WTC11 (cell line): ENCODE measurements at places on chromosomes 1 and 21.

- DNase-seq, result no peak
These were observed 34.9 kb downstream of the PIK3C2B start for GRCh38 chr1:204459706-204460105.

- DNase-seq, result no peak
These were observed 24.9 kb upstream of the MAP1LC3C start for GRCh38 chr1:242023805-242024204.

DNA sequence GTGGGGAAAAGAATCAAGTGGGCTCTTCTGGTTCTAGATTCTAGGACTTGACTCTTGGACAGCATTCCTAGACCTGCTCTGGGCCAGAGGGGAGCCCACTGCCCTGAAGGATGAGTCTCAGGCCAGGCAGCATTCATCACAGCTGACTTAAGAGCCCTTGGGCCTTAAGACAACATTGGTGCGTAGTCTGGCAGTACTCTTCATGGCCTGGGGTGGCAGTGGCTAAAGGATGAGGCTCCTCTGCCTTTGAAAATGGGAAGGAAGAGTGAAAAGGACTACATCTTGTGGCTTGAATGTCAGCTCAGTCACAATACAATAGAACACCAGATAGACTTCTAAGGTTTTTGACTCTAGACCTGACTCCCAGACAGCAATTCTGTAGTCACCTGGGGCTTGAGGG is 1415.1 kb upstream of the PRMT6 start:
- DNase-seq, result no peak

GRCh38 chr1:38138498-38139233 is 92.1 kb upstream of the POU3F1 start:
- DNase-seq, result no peak

- DNase-seq, result no peak
These were observed 352.0 kb downstream of the NUF2 start for GRCh38 chr1:163673759-163674151.

GRCh38 chr1:38992412-38993111 is 1.5 kb downstream of the AKIRIN1 start:
- DNase-seq, result no peak

- no peak for DNase-seq
These were observed 12.5 kb downstream of the KIF17 start for GRCh38 chr1:20705203-20705755.

DNA sequence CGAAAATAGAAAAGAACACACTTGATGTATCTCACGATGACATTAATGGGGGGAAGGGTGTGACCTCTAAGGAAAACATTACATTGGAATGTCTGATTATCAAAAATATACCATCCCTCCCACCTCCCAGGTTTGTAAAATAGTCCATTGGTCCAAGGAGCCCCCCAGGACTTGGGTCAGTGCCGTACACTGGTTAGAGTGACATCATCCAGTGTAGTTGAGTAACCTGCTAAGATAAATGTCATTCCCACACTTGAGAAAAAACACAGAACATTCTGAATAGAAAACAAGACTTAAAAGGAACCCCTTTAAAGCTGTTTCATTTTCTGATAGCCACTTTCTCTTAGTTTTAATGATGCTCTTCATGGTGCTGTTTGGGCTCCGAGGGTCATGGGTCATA is 15.2 kb downstream of the DDX20 start:
- DNase-seq, result no peak

GRCh38 chr21:41819856-41820281 is 53.0 kb upstream of the RIPK4 start:
- no peak for DNase-seq

DNA sequence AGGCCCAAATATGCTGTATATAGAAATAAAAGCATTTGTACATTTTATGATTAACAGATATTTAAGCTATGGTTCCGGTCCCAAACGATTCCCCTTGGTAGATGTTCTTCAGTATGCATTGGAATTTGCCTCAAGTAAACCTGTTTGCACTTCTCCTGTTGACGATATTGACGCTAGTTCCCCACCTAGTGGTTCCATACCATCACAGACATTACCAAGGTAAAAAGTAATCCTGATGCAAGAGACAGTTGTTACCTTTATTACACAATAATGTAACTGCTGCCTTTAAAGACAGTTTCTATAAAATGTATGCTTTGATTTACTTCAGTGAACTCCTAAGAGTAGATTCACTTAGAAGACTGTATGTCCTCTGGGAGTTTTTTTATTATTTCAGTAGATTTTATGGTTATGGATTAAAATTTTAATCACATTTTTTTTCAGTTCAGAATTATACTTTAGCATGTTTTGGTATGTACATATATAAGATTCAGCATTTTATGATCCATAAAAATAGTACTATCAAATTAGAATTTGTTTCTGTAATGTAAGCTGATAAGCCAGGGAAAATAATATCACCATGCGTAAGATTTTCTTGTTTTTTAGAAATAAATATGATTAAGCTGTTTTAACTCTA is 96.5 kb downstream of the USP25 start:
- peak; percentile 13 for DNase-seq

- DNase-seq, result no peak
These were observed 7.4 kb downstream of the ZNF496 start for GRCh38 chr1:247324204-247324787.

GRCh38 chr1:50665413-50665812 is 242.2 kb upstream of the DMRTA2 start:
- DNase-seq, result no peak

DNA sequence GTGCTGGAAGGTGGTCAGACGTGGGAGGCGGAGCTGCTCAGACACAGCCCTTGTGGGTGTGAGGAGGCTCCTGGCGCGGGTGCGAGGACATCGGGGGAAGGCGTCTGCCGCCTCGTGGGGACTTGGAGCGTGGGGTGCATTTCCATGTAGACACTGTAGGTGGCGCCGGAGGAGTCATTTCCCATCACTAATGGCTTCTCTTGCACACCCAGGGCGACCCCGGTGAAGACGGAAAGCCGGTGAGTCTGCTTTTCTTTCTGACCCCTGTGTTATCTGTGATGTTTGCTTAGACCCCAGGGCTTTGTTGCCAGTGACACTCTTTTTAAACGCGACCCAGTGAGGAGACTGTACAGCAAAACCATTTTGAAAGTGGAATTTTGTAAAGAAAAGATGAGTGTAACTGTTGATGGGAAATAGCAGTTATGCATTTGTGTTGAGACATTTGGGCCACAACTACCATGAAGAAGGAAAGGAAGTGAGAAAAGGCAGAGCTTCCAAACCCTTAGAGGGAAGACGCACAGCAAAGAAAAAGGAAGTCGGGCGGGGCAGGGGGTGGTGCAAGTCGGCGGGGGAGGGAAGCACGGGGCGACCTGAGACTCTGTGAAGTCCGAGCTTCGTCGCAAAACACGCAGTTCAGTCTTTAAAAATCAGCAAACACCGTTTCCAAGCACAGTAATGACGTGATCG is 64.0 kb downstream of the SLC19A1 start:
- peak; percentile 86 for DNase-seq

DNA sequence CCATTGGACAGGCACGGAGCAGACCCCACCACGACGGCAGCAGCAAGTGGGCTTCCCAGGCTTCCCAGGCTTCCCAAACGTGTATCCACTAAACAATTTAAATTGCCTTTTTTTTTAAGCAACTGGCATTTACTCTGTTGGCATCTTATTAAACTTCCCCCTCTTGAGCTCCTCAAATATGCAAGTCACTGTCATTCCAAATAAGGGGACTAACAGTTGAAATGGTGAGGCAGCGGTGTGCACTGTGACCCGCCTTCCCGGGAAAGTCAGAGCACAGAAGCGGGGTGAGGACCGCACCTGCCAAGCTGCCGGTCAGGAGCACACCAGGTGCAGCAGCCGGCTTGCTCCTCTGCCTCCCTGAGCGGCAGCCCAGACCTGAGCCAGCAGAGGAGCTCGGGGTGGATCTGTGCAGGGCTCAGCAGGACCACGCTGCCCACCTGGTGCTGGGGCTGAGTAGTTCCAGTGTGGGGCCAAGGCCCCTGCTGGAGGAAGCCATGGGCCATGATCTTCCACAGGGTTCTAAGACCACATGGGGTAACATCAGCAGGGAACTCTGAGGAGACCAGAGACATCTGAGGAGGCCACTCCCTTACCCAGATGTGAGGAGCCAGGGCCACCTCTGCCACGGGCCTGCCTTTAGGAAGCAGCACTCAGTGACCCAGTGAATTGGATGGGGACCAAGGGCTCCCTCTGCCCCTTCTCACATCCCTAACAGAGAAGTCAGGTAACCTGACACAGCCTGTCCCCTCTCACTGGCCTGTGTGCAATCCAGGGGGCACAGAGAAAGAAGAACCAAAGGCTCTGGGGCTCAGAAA is 245.4 kb downstream of the NPHP4 start:
- DNase-seq, result no peak

GRCh38 chr1:81757398-81758020 is 43.2 kb upstream of the ADGRL2 start:
- no peak for DNase-seq

DNA sequence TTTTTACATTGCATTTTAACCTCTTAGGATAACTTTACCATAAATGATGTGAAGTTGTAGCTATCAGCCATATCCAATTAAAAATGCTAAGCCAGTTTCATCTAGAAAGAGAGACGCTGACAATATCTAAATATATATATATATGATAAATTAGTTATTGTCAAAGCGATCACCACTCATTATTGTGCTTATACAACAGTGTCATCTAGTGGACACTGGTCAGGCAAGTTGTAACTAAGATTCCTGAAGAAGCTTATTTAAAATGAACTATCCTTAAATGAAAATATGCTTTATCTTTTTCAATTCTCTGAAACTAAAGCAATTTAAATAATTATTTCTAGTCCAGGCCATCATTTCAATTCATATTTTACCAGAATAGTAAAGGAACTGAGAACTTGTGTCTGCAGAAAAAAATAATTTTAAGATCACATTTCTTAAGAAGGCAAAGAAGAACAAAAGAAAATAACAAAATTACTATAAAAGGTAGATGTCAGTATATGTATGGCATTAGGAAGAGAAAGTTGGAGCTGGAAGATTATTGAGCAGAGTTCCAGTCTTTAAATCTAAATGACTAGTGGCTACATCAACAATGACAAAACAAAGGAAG is 193.3 kb upstream of the SNX7 start:
- no peak for DNase-seq

- peak; percentile 82 for DNase-seq
These were observed 93.9 kb downstream of the ADCY10 start for GRCh38 chr1:167819849-167820683.

GRCh38 chr1:184664661-184665060 is 90.0 kb downstream of the EDEM3 start:
- DNase-seq, result peak; percentile 27

DNA sequence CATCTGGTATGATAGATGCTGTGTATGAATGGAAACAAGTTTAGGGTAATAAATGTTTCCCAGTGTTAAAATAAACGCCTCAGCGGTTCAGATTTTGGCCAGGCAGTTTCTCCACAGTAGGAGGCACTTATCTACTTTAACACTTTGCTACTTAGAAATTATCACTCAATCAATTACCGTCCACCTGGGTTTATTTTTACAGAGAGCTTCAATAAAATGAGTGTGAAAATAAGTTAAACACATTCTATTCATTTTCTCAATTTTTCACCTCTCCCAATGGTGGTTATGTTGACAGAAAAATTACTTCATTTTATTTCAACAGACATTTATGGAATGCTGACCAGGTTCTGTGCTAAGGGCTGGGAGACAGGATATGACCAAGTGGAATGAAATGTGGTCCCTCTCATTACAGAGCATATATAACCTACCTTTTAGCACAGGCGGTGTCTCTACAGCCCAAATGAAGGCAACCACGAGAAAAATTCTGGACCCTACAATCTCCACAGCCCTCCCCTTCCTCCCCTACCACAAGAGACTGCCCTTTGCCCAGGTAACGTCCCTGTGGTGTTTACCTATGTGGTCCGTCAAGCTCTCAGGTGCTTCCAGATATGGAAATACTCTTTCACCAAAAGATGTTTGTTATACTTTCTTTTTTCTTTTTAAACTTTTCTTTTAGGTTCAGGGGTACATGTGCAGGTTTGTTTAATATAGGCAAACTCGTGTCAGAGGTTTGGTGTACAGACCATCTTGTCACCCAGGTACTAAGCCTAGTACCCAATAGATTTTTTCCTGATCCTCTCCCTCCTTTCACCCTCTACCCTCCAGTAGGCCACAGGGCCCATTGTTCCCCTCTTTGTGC is 105.5 kb downstream of the HLCS start:
- no peak for DNase-seq

DNA sequence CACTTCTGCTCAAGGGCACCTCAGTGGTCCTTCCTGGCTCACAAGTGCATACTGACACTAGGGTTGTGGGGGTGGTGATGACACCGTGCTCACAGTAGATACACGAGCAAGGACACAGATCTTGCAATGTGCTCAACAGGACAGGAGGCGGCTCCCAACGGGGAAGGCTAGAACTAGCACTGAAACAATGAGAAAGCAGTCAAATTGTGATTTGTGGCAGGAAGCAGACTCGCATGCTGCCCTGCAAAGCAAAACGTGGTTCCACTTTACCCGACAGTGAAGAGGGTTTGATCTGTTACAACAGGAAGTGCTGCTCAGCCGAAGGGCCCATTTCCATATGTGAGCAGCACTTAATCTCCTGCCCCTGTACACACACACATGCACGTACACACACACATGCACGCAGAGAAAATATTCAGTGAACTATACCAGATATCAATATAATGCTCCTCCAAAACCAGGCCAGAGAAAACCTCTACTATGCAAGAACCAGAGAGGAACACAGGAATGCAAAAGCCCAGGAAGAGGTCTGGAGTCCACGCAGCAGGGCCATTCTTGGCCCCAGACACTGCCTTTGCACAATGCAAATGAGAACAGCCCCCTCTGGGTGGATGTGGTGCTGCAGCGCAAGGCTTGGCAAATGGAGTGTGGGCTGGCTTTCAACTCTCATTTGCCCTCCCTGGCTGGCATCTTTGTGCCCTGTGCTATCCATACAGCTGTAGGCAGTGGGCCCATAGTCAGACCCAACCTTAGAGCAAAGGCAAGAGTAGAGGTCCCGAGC is 47.1 kb downstream of the KANK4 start:
- no peak for DNase-seq

GRCh38 chr1:154519591-154519991 is 17.4 kb upstream of the SHE start:
- no peak for DNase-seq

GRCh38 chr21:43771698-43772424 is 4.2 kb downstream of the CSTB start:
- no peak for DNase-seq
